CD4-positive, alpha-beta T cell treated with Interleukin-4 for 4 hours (primary cell): ENCODE measurements at places on chromosomes 5 and 9.

GRCh38 chr5:83955916-83956315, 235.3 kb upstream of the HAPLN1 start:
- no peak for DNase-seq

- DNase-seq, result no peak
Measured at GRCh38 chr5:40734986-40735385, 20.8 kb downstream of the TTC33 start.

DNA sequence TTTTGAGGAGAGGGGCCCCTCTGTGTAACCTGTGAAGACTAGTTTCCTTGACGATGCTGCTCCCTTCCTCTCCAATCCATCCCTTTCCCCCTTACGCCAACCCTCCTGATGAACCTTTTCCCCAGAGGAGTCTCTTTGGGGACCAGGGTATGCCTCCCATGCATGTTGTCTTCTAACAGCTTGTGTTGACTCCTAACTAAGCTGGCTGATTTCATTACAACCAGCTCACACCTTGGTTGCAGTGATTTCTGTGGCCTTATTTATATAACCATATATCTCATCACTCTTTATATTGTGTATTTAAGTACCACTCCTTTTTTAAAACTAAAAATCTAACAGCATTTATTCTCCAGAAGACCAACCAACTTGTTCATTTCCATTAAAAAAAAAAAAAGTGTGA, 42.5 kb downstream of the SFXN1 start:
- no peak for DNase-seq

- DNase-seq, result no peak
Measured at GRCh38 chr5:17238521-17239041, 21.1 kb downstream of the BASP1 start.

DNA sequence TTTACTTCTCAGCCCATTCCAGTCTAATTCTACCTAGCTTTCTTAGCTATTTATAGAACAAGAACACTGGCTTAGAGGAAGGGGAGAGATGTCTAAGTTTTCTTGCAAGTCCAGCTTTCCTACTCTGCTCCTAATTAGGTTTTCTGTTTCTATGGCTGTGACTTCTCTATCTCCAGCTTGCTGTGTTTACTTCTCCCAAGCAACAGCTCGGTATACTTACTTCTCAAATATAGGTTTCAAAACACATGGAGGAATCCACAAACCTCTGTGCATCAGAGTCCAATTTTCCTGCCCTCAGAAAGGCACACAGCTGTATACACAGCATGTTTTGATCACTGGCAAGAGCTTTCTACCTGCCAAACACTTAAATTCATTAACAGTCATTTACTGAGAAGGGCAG, 17.4 kb upstream of the HMGCR start:
- no peak for DNase-seq

GRCh38 chr5:173950829-173951228, 38.1 kb upstream of the C5orf47 start:
- DNase-seq, result no peak

DNA sequence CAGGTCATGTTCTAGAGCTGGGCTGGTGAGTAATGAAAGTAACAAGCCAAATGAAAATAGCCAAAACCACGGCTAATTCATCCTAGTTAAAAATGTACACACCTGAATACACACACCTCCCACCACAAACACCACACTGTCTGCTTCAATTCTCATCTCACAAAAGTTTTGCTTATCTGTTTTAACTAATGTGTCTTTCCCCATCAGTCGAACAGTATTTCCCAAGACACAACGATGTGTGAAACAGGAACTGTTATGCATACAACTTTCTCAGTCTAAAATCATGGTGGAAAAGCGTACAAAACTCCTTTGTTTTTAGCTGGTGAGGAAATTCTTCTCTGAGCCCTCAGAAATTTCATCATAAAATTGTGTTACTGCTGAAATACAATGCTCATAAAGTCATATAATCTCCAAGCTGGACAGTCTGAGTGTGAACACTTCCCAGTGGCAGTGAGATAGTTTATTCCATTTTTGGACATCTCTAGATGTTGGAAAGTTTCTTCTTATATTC, 242.4 kb downstream of the EFNA5 start:
- DNase-seq, result no peak

DNA sequence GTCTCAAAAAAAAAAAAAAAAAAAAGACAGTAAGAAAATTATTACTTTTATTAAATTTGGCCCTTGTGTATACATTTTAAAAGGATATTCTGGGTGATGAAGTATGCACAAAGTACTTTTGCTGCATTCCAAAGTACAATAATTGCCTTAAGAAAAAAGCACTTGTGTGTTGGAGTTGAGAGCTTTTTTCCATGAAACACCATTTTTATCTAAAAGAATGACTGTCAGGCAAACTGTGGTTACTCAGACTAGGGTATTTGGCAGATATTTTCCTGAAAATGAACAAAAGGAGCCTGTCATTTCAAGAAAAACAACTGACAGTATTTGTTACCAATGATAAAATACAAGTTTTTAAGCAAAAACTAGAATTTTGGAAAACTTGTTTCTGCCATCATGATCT, 84.3 kb upstream of the PTPN3 start:
- no peak for DNase-seq

GRCh38 chr5:154315196-154315595, 124.7 kb downstream of the GALNT10 start:
- no peak for DNase-seq

DNA sequence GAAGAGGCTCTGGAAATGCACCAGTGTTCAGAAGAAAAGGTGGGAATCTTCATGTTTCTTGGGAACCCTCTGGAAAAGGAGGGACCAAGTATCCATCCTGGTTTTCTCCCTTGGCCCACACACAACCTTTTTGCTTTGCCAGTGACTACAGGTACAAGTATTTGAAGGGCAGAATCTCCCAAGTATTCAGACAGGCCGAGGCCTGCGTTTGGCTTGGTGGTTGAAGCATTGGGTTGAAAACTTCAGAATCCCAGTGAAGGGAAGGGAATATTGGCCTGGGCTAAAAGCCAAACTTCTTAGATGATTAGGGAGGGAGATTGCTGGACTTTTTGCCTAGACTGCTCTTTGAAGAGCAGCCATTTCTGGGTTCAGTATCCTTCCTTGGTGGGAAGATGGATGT, 71.9 kb downstream of the UBAP1 start:
- DNase-seq, result no peak
